ENCODE measurements at places on chromosomes 2 and 18.

GRCh38 chr2:86078774-86079545, 26.7 kb downstream of the POLR1A start:
- DNase-seq: no peak

- no peak for DNase-seq
Measured at GRCh38 chr2:113915082-113915819, 25.4 kb downstream of the ACTR3 start.

DNA sequence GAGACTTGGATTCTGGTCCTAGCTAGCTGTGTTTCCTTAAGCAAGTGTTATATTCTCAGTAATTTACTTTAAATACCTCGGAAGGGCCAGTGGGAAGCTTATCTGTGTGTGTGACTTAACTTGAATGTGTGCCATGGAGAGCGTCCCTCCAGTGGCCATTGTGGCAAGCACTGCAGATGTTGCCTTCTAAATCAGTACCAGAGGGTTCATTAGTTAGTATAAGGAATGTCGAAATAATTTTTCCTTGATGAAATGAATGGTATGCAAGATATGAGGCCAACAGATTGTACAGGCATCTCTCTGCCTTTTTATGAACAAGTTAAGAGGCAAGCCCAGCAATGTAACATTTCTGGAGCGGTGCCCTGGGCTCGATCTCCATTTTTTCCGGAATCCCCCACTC, 52.0 kb downstream of the FBXO36 start:
- DNase-seq: no peak

GRCh38 chr2:241999184-241999583, 129.7 kb downstream of the RTP5 start:
- DNase-seq: no peak

- no peak for DNase-seq
Measured at GRCh38 chr18:10226971-10227370, 227.5 kb upstream of the APCDD1 start.

DNA sequence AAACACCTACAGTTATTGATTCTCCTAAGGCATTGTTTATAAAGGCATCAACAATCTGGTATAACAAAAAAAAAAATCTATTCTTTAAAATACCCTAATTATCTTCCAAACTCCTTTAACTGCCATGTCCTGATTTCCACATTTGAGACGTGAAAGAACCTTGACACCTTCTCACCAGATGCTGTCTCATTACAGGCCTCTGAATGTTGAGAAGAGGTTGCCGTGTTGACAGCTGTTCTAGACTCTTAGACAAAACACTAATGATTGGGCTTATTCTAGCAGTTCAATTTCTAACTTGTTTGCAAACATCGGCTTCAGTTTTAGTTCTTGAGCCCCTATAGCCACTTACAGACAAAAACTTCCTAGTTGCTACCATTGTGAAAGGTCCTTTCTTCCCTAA, 988.8 kb downstream of the LRP1B start:
- no peak for DNase-seq

GRCh38 chr2:21367421-21367820, 243.7 kb downstream of the TDRD15 start:
- DNase-seq: no peak

GRCh38 chr2:68594041-68594440, 49.3 kb upstream of the PROKR1 start:
- DNase-seq: no peak

- no peak for DNase-seq
Measured at GRCh38 chr18:79857082-79857671, 59.4 kb downstream of the KCNG2 start.

DNA sequence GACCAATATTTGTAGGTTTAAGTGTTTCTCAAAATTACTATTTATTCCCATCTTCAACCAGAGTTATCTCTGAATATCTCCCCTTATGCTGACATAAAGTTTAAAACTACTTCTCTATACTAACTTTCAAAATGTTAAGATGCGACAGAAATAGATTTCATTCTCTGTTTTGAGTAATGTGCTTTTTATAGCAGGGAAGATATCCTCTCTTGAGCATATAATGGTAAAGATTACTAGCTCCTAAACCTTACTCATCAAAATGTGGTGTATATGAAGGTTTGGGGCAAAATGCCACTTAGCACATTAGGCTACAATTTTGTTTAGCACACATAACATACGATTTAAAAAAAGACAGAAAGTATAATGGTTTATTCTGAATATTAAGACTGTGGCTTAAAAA, 54.4 kb downstream of the CWC22 start:
- no peak for DNase-seq

DNA sequence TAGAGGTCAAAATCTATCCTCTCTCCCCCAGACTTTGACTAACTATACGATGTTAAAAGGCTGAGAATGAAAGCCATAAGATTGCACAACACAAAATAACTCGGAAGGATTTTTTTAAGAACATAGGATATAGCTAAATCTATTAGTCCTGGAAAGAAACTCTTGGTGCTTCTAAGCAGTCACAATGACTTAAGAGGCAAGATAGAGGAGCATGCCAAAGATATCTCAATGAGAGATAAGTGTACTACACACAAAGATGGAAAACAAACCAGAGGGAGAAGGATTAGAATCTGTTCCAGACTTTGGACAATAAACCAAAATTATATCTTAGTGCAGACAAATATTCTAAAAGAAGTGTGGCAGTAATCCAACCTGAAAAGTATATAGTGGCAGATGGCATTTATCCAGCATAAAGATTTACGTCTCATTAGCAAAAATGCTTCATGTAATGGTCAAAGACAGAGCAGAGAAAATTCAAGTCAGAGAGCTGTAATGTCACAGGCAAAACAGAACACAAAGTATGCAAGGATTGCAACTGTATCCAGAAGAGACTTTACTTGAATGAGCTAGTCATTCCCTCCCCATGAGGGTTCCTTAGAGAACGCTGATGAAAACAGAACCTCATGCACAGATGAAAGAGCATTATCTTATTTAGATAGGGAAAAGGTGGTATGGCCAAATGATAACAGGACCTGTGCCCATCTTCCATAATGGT, 28.8 kb upstream of the EVA1A start:
- no peak for DNase-seq

- no peak for DNase-seq
Measured at GRCh38 chr2:218395456-218395825, 4.2 kb upstream of the CTDSP1 start.

DNA sequence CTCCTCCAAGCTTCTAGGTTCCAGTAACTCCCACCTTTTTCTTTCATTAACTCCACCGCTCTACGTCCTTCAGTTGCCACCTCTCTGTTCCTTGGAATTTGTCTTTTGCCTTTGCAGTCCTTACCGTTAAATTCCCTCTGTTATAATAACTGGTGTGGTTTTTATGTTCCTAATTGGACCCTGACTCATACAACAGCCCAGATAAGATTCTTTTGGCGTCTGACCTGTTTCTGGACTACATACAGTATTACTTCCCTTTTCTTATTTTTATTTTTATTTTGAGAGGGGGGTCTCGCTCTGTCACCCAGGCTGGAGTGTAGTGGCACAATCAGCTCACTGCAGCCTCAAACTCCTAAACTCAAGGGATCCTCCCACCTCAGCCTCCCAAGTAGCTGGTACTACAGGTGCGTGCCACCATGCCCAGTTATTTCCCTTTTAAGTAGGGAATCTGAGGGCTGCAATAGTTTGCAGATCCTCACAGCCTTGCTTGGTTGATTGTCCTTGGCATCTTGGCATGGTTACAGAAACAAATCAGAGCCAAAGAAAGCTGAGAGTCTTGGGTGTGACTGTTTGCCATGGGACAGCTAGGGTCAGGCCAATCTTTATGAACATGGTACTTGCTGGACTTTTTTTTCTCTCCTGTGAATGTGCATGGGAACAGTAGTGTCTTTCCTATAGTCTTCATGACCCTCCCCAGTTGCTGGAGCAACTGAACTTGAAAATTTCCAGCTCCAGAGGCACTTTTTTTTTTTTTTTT, 22.0 kb downstream of the TCF23 start:
- DNase-seq: no peak

GRCh38 chr2:133420788-133421187, 147.5 kb downstream of the NCKAP5 start:
- DNase-seq: no peak

- no peak for DNase-seq
Measured at GRCh38 chr2:29518010-29518409, 402.8 kb downstream of the CLIP4 start.

- DNase-seq: no peak
Measured at GRCh38 chr18:44726059-44726421, 45.4 kb downstream of the SETBP1 start.

All from DMS 273 treated with DMSO at 0.1 percent for 48 hours (cell line).